ENCODE measurements at places on chromosomes 2 and 18.
A peak's percentile ranks its signal among the peaks of the same experiment; 100 is the strongest.

GRCh38 chr2:70692256-70692655 is 75.7 kb downstream of the ADD2 start:
- no peak for DNase-seq

- no peak for DNase-seq
Measured at GRCh38 chr2:227325839-227326195, 766 bp downstream of the MFF start.

DNA sequence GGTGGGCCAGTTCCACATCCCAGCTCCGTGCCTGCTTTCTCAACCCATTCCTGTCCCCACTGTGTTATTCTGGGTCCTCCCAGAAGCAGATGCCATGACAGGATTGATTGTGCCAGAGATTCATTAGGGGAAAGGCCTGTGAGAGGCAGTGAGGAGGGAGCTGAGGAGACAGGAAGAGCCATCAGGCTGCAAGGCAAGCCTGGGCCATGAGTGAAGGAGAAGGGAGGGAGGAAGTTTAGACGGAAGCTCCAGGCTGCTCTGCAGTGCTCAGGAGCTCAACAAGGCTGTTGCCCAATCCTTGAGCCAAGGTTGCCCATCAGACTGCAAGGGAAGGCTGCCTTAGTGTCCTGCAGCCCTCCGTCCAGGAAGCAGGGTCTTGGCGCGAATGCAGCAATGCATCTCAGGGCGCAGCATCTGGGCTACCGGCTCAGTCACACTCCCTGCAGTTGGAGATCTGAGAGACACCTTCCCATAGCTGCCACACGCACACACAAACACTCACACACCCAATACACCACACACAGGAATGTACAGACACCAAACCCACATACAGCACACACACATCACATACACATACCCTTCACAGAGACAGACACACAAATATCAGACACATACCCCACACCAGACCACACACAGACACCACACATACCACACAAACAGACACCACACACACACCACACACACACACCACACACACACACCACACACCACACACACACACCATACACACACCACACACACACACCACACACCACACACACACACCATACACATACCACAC is 139.5 kb upstream of the NDUFV2 start:
- no peak for DNase-seq

DNA sequence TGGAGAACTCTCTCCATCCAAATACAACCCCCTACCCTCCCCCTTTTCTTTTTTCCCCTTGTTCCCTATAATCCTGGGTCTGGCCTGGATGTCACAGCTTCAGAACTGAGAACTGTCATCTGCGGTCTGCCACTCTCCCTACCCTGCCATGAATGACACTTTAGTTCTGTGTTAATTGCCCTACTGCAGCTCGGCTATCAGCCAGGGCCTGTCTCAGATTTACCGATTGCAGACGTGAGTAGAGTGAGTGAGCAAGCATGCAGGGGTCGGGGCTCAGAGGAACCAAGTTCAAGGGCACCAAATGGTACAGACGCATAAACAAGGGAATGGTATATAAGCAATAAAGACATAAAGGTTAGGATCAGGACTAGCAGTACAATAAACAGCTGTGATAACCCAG is 967.8 kb downstream of the BCL11A start:
- no peak for DNase-seq

GRCh38 chr2:240300840-240301239 is 134.6 kb upstream of the GPC1 start:
- DNase-seq: no peak

DNA sequence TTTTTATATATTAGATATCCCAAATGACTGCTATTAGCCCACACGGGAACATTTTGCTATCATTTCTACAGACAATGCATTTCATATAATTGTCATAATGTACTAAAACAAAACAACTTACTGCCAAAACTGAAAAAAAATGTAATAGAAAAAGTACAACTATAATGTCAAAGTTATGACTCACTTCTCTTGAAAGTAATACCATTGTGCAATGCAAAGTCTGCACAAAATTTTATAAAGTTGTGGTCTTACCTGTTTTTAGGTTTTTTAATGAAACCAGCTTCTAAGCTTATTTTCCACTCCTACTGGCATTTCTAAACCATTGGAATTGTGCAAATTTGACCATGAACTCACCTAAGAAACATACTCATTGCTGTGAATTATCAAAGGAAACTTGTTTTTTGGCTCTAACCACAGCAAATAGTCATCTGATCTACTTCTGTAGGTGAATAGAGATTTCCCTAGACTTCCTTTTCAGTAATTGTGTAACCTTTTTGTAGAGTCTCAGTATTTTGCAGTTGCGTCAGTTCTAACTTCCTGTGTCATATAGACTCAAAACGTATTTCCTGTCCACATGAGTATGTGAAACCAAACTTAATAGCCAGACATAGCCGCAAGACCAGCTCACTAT is 31.9 kb upstream of the TFPI start:
- no peak for DNase-seq

DNA sequence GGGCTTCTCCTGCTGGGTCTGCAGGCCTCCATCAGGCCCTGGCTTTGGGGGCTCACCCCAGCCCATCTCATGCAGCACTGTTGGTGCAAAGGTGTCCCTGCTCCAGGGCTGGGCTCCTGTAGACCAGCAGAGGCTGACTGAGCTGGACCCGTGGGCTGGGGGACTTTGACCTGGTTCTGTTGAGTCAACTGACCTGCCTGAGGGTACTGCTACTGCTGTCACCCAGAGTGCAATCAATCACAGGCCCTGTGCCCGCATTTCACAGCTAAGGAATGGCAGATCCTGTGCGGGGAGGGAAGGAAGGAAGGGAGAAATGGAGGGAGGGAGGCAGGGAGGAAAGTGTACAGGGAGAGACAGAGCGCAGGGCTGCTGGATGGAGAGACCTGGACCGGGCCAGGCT is 136.8 kb downstream of the TPO start:
- no peak for DNase-seq

DNA sequence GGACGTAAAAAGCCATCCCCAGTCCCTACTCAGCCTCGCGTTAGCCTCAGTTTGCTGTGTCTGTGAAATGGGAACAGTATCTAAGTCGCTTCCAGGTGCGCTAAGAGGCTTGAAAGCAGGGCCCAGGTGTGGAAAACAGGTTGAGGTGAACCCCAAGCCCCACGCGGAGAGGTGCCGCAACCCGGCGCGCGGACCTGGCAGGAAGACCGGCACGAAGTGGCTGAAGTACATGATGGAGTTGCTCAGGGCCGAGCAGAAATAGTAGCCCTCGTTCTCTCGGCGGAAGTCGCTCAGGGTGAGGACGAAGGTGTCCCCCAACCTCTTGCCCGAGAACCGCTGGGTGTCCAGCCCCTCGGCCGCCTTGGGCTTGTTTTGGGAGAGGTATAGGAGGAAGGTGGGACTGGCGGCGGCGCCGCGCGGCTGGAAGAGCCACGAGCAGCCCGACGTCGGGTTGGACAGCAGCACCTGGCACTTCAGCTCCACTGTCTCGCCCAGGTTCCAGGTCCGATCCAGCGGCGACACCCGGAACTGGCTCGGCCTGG is 508 bp downstream of the CD8A start:
- DNase-seq: peak; percentile 69

GRCh38 chr2:217106650-217107014 is 246.8 kb upstream of the TNP1 start:
- DNase-seq: no peak

DNA sequence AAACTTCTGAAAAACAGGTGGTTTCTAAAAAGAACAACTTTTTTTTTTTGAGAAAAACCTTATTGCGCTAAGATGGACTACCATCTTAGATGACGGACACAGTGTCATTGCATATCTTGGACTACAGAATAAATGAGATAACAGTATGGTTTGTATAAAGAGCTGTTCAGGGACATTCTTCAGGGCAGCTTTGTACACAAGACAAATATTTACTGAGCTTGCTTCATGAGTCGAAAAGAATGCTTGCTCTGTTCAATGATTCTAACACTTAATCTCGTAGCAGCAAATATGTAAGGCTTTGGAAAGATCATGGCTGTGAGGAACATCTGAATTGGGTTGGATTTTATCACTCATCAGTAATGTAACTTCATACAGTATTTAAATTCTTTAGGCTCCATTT is 282.5 kb upstream of the CWC22 start:
- DNase-seq: no peak

DNA sequence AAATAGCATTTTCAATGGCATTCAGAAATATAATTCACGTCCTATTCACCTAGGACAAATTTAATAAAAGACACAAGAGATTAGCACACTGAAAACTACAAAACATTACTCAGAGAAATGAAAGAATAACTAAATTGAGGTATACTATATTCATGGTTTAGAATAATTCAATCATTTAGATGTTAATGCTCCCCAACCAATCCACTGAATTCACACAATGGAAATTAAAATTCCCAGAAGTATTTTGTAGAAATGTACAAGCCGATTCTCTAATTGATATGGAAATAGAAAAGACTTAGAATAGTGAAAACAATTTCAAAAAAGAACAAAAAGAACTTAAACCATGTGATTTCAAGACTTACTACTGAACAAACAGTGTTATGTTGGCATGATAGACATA is 212.2 kb downstream of the ZEB2 start:
- no peak for DNase-seq

- no peak for DNase-seq
Measured at GRCh38 chr2:233915128-233915527, 2.0 kb upstream of the TRPM8 start.

DNA sequence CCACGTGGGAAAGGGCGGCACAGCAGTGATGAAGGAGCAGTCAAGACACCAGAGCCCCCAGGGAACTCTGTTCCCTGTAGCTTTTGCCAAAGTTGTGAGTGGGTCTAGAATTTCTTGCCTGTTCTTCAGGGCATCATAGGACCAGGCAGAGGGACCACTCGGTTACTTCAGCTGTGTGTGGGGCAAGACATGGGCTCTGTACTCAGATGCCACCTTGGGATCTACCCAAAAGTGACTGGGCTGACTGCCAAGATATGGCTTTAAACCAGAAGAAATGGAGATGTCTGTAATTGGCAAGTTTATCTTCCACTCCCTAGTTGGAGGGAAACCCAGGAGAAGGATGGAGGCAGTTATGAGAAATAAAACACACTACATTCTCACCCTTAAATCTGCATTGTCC is 29.6 kb downstream of the KCNF1 start:
- no peak for DNase-seq

DNA sequence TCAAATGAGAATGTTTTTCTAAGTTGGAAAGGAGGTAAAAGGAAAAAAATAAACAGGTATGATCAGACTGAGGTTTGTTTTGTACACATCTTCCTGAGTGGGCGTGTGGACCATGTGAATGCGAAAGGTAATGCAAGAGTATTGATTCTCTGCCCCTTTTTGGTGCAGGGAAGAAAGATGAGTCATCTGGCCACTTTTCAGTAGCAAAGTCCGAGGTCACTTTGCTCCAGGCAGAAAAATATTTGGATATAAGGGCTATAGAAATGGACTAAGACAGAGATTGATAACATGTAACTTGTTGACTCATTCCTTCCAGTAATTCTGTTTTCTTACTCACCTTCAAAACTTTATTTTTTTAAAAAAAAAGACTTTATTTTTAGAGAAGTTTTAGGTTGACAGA is 130.5 kb downstream of the DSEL start:
- DNase-seq: no peak

All from activated naive CD8-positive, alpha-beta T cell treated with anti-CD3 and anti-CD28 coated beads, Interleukin-2, amount 10 ng/mL, durations not matched to agents 7 days and 5 days (primary cell).